ENCODE measurements at places on chromosomes 3 and 15.

DNA sequence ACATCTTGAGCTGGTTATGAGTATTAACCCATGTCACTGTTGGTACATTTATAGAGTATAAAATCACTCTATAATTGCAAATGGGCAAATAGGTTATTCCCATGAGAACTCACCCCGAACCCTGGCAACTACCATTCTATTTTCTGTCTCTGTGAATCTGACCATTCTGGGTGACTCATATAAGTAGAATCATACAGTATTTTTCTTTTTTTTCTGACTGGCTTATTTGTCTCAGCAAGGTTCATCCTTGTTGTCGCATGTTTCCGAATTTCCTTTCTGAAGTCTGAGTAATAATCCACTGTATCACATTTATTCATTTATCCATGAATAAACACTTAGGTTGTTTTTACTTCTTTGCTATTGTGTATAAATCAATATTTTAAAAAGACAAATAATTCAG is 59.9 kb upstream of the CHRM5 start:
- DNase-seq = no peak

DNA sequence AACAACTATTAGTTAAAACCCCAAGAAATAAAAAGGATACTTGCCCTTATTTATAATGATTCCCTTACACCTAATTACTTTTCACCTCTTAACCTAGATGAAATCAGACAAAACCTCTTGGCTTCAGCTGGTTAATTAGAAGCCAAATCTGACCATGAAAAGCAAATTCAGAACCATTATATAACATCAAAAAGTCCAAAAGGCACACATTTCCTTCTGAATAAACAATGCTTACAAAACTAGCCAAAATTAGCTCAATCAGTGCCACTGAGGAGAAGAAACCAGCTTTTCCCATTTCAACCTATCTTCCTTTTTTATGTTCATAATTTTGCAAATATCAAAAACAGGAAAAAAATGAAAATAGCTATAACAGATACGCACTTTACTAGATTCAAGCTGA is 3.2 kb downstream of the EHHADH start:
- DNase-seq = no peak

DNA sequence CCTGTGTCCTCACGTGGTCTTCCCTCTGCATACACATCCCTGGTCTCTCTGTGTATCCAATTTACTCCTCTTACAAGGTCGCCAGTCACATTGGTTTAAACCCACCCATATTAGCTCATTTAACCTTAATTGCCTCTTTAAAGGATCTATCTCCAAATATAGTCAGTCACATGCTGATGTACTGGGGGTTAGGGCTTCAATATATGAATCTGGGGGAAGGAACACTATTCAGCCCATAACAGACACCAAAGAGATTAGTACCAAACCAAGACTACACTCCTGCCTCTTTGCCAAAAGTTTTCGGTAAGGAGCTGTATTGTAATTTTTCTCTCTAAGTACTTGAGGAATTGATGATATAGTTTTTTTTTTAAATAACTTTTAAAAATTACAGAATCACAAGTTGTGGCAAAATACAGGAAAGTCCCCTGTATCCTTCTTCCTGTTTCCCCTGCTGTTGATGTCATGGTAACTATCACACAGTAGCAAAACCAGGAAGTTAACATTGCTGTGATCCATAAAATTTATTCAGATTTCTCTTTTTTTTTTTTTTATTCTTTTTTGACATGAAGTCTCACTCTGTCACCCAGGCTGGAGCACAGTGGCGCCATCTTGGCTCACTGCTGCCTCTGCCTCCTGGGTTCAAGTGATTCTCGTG is 67.8 kb downstream of the SLCO3A1 start:
- DNase-seq = no peak

DNA sequence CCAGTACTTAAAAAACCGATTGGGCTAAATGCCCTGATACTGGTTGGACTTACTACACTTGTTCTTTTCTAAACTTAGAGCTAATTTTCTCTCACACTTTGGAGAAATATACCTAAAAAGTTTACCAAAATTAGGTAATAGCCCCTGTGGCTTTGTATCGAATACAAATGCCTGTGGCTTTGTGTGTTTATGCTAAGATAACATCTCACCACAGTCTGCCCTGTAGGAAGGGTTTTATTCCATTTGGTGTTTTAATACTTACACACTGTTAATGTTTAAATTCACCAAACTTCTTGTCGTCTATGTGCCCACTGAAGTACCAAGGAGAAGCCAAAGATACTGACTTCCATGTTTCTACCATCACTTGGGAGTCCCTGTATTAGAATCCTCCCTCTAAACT is 66.4 kb downstream of the BCHE start:
- no peak for DNase-seq

DNA sequence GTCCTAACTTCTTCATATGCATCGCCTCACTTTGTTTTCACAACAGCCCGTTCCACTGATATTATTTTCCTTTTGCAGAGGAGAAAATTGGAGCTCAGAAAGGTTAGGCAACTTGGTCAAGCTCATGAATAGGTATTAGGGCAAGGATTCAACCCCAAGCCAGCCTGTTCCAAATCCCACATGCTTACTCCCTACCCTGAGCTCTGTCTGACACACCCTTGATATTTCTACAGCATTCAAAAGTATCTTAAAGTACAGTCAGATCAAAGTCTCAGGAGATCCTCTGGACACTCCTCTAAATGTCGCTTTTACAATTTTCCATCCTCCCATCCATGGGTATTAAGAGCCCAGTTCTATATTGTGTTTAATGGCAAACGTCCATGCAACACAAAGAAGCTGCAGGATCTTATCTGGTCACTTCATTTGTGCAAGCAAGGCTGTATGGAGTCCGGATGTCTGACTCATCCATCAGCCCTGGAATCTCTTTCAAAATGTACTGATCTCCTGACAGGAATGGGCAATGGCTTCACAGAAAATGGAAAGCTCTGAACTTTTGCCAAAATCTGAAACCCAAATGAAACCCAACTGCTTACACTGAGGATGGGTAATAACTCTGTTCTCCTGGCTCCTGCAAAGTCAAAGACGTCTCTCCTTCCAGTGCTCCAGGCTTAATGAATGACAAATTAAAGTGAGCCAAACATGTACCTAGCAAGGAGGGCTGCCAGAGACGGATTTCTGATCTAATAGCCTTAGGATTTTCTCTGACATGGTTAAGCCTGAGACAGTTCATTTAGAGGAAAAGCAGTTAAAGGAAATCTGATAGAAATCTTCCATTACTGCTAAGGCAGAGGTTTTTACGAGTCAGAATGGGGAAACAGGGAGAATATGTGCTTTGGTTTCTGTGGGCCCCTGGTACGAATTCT is 230.9 kb upstream of the RORA start:
- peak; percentile 59 for DNase-seq

GRCh38 chr3:141115789-141116541 is 64.8 kb downstream of the SPSB4 start:
- DNase-seq = peak; percentile 38

- no peak for DNase-seq
These were observed 30.0 kb upstream of the SLC6A1 start for GRCh38 chr3:10962481-10963036.

DNA sequence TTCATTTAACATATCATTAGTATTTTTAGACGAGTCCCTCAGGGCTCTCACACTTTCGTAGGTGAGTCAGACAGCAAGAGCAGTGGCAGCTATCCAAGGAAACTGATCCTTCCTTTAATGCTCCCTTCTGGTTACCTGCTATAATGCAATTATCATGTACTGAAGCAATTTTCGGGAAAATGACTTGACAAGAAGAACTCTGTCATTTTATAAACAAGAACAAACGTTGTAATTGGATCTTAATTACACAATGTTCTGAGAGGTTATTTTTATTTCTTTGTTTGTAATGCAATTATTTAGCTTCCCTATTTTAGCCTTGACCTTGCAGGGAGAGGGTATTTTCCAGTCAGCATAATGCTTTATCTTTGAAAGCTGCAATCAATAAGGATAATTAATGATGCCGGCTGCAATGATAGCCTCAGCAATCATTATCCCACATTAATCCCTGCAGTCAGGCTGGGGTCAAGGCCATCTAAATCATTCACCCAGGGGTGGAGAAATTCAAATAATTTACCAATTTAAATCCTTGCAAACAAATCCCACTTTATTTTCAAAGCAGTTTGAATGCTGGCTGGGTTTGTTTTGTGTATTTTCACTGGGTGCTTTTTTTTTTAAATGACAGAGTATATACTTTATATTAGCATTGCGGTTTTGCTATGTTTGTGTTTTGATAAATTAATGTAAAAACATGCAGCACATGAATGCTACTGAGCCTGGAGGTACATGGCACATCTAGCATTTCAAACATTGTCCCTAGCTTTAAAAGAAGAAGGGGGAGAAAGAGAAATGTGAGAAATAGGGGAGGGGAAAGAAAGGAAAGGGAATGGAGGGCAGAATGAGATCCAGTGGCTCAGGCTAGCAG is 249.9 kb downstream of the SHOX2 start:
- no peak for DNase-seq

GRCh38 chr15:64050281-64051092 is 4.2 kb upstream of the DAPK2 start:
- DNase-seq = peak; percentile 53

DNA sequence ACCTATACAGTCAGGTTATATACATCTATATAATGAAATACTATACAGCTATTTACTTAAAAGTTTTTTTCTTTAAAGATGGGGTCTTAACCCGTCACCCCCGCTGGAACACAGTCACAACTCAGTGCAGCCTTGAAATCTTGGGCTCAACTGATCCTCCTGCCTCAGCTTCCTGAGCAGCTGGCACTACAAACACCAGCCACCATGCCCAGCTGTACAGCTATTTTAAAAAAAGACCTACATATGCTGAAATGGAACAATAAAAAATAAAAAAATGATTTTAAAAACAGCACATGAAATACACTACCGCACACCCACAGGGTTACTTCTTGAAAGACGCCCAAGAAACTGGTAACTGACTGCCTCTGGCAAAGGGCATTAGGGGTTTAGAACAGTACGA is 3.8 kb downstream of the NCBP2 start:
- no peak for DNase-seq

GRCh38 chr3:154590675-154591384 is 160.8 kb upstream of the GPR149 start:
- DNase-seq = no peak

- DNase-seq = peak; percentile 52
These were observed 3.6 kb downstream of the GNAT1 start for GRCh38 chr3:50194903-50195500.

DNA sequence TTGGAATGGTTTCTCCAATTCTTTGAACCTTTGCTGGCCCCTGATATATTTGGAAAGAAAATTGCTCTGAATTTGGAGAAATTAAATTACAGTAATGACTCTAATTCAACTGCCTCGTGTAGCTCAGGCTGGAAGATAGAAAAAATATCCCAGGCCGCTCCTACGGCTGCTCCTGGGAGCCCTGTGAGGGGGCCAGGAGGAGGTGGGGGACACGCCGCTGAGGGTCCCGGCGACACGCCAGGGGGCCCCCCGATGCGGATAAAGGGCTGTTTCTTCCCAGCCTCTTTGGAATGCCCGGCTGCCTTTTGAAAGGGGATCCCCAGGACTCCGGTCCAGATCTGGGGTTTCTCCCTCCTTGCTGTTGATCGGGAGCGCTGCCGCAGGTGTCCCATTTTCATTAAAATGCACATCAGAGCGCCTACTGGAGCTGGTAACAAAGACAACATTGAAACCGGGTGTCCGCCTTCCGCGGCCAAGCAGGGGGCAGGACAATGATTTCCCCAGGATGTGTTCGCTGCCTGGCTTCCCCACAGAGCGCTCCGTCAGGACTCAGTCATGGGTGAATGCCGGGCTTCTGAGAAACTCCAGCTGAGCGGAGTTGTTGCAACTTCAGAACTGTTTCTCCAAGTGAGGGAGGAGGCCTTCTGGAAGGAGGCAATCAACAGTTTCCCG is 200.1 kb upstream of the KBTBD8 start:
- peak; percentile 39 for DNase-seq

DNA sequence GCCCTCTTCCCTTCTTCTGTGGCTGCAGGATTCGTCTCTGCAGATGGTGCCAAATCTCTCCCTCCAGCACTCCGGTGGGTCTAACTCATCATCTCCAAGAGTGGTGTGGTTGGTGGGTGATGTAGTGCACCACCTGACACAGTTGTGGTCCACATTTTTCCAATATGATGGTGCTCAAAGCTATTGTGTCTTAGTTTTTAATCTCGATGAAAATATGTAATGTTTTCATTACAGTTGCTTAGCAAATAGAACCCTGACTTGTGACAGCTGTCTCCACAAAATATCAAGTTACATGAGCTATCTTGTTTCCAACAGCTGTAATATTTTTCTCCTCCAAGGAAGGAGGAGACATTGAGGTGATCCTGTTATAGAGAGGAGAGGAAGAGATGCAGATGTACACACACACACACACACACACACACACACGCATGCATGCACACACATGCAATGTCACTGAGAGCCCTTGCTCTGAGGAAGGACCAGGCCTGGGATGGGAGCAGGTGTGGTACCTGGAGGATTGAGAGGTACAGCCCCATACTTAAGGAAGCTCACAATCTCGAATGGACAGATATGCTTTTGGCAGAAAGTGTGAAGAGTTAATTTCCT is 15.7 kb upstream of the ESYT3 start:
- DNase-seq = no peak

DNA sequence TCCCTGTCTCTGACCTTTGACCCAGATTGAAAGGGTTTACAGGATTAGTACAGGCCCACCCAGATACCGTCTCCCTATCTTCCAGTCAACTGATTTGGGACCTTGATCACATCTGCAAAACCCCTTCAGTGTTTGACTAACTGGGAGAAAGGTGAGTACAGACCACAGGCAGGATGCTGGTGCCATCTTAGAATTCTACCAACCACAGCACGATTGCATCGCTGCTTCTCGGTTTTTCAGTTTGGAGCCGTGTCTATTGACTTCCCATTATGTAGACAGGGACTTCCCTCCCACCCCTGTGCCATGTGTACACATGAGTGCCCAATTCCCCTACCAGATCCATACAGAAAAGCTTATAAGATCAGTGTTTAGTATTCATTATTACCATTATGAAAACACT is 6.6 kb upstream of the KLF13 start:
- no peak for DNase-seq

DNA sequence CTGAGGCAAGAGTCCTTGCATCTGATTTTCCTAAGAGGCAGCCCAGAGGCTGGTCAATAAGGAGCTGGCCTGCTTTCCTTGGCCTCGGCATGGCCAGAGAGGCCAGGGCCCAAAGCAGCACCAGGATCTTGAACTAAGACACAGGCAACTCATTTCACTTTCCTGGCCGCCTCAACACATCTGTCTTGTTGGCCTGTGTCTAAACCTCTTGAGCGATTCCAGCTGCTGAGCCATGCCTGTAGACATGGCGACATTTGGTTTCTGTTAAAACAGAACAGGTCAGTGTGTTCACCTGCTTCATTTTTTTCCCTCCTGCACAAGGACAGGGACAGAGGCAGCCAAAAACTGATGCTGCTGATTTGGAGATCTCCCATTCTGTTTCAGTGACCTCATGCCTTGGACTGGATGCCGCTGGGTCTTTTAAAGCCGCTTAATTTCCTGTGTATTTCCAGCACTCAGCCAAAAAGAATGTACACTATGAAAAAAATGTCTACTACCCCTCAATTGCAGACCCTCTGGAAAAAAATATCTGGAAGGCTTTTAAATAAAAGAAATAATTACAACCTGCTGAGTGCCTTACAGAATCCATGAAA is 266.6 kb upstream of the ICE2 start:
- no peak for DNase-seq

Data from hepatocyte (in vitro differentiated cells).